ENCODE measurements at places on chromosomes 16 and 17. TPM values are rescaled to one million over a fixed set of nuclear protein-coding genes. Genes with fewer than 3 reads are reported as not detected.

The ANKRD40CL gene
- total RNA-seq, result not detected

The TEKT1 gene
- total RNA-seq, result 0.12 TPM

The TEDC2 gene
- 23.5 TPM for total RNA-seq

The CNTNAP4 gene
- not detected for total RNA-seq

The TERB1 gene
- total RNA-seq, result not detected

The HOXB8 gene
- 7.8 TPM for total RNA-seq

The ZNF785 gene
- total RNA-seq, result not detected

The UBE2Z gene
- 125 TPM for total RNA-seq

The BAIAP3 gene
- total RNA-seq, result 0.90 TPM

The PHOSPHO1 gene
- total RNA-seq, result 0.80 TPM
